D341Med (cell line): ENCODE measurements at places on chromosomes 3 and 15.

DNA sequence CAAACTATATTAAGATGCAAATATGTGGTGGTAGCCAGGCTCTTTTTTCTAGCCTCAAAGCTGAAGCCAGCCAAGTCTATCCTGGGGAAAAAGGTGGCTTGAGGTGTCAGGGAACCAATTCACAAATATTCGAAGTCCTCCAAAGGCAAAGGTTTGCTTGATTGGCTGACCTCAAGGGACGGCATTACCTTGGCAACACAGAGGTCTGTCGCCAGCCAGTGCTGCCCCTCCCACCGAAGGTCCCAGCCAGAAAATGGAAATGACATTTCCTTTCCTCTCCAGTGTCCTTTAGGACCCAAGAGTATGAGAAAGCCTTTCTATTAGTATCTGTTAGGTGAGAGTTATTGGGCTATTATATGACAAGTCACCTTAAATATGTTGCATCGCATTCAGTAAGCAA, 96.0 kb upstream of the LIMD1 start:
- DNase-seq, result no peak

- DNase-seq, result no peak
Measured at GRCh38 chr3:25552251-25552650, 112.5 kb downstream of the TOP2B start.

DNA sequence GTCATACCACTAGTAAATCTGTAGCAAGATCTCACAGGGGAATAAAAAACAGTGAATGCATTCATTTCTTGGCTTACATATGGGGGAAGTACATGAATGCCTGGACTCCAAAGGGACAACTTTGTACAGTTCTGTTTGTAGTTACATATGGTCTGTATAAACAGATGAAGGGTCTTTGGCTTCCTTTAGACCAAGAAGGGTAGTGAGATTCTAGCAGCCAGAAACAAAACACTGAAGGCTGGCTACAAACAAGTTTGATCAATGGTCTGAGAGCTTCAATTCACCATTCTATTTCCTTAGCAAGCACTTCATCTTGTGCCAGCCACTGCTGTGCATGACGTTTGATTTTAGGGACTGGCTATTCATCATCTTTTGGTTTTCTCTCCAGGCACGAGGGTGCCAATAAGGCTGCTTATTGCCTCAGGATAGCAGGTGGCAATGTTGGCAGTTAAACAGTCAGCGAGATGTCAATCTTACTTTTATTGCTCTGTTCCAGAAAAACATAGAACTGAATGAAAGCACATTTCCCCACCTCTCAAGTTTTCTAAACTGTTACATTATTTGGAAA, 313.7 kb upstream of the COL8A1 start:
- DNase-seq, result no peak

GRCh38 chr3:73510784-73511183, 114.0 kb downstream of the PDZRN3 start:
- DNase-seq, result no peak

DNA sequence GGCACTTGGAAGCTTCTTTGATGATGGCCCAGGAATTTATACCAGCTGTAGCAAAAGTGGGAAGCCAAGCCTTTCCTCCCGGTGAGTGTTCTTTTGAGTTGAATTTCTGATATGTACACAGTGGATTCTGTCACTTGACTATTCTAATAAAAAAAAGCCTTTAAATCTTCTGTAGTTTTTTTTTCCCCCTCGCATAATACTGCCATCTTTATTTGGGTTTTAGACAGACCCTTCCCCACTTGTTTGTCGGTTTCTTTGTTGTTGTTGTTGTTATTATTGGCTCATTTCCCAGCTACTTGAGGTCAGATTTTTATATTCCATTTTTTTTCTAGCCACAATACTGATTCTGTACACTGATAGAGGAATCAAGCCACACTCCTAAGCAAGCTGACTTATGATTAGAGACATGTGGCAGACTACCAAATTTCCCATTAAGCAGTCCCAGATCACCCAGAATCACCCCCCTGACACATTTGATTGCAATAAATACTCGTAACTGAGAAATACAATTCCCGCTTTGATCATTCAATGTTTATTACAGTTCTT, 122.4 kb upstream of the IL12A start:
- no peak for DNase-seq

GRCh38 chr3:169954142-169954756, 12.4 kb upstream of the SEC62 start:
- DNase-seq, result no peak
